Nucleus accumbens (tissue), 56 donors: ENCODE measurements at places on chromosomes 4 and X.

DNA sequence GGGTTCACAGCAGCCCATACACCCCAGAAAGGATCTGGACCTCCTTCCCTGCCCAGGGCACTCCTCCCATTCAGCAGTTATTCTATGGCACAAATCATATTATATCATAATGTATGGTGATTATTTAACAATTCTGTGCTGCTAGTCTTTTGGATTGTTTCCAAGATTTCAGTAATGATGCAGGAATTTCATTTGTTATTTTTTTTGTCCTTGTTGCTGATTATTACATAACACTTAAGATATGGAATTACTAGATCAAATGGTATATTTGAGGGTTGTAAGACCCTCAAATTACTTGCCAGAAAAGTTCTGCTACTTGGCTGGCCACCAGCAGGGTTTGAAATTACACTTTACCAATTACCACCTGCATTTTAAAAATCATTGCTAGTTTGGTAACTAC, 36.4 kb downstream of the QDPR start:
- no peak for DNase-seq

DNA sequence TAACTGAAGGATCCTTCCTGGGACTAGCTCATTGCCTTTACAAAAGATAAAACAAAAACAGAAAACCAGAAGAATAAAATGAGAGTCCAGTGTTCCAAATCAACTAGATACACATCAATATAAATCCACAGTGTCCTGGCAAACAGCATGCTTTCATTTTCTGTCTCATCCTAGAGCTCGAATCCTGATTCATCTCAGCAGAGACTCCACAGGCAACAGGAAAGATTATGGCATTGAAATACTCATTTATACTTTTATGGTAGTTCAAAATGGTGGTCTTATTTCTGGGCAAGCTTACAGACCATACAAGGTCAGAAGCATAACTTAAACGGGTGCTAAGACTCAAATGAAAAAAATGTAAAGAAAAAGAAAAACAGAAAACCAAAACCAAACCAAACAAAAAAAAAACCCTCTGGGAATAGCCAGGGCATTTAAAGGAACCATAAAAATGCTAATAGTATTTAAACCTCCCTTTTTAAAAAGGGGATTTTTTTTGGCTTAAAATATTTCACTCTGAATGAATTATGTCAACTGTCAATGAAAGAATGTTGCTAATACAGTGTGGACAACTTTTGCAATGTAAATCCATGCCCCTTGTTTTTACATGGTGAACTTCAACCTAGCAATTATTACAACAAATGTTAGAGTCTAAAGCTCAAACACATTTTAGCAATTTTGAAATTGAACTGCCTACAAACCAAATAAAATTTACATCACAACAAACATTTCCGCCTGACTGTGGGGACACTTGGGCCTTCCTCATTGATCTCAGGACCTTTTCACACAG, 57.9 kb downstream of the GPR101 start:
- DNase-seq, result no peak

- DNase-seq, result no peak
These were observed 10.6 kb upstream of the SHOX start for GRCh38 chrX:619812-620531.

- no peak for DNase-seq
These were observed 88.1 kb upstream of the CCSER1 start for GRCh38 chr4:90039122-90039521.

DNA sequence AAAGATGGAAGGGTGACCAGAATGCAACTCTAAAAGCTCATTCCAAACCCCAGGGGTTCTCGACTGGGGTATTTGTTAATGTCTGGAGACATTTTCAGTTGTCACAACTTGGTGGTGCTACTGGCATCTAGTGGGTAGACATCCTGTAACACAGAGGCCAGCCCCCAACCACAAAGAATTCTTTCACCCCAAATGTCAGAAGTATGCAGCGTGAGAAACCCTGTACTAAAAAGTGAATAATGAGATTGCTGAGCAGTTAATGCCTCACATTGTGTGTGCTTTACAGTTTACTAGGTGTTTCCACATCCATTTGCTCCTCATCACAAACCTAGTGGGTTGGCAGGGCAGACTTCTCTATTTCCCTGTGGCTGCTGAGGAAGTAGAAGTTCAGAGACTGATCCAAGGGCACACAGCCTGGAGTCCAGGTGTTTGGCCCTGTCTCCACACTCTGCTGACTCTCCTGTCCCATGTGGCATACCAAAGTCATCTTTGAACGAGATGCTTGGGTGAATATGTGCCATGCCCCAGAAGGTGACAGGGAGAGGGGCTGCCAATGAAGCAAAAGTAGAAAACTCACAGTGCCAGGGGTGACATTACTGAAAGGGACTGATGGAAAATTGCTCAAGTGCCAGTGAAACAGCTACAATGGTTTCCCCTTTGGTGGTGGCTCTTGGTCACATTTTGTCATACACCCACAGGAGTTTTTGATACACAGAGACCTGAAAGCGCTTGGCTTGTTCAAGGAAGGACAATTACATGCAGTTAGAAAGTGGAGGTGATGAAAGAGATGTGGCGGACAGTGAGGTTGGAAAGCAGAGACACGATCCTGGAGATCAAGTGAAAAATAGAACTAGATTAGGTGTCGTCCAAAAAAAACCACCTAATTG, 10.1 kb upstream of the TMEM154 start:
- no peak for DNase-seq

GRCh38 chr4:68358988-68359387, 9.1 kb upstream of the YTHDC1 start:
- DNase-seq, result no peak

DNA sequence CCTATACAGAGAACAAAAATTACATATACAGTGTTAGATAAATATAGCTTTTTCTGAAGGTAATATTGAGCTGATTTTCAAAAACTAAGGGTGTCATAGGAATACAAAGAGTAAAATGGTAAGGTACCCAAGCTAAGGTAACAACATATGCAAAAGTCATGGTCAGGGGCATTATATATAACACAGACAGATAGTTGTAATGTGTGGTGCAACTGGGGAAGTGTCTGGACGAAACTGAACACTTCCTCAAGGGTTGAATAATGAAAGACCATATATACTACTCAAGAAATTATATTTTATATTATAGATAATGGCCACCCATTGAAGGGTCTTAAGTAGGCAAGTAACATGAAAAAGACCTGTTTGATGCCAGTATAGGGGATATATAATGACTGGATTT, 262.1 kb upstream of the CXXC4 start:
- no peak for DNase-seq
